SJSA1 (cell line): ENCODE measurements at places on chromosomes 7 and 10.
A peak's percentile ranks its signal among the peaks of the same experiment; 100 is the strongest.

DNA sequence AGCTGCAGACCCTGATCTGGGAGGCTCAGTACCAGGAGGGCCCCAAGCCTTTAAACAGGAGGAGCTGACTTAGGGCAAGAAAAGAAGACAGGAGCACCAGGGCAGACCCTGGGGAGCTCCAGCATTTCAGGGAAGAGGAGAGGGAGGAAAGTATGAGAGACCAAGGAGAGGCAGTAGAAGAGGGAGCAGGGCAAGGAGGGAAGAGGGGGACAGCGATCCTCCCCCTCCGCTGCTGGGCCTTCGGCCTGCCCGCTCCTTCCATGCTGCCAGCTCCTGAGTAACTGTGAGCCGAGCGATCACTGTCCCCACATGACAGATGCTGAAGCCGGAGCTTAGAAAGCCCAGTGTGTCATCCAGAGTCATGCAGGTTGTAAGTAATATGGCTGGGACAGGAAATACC is 65.9 kb downstream of the ALOX5 start:
- no peak for DNase-seq

DNA sequence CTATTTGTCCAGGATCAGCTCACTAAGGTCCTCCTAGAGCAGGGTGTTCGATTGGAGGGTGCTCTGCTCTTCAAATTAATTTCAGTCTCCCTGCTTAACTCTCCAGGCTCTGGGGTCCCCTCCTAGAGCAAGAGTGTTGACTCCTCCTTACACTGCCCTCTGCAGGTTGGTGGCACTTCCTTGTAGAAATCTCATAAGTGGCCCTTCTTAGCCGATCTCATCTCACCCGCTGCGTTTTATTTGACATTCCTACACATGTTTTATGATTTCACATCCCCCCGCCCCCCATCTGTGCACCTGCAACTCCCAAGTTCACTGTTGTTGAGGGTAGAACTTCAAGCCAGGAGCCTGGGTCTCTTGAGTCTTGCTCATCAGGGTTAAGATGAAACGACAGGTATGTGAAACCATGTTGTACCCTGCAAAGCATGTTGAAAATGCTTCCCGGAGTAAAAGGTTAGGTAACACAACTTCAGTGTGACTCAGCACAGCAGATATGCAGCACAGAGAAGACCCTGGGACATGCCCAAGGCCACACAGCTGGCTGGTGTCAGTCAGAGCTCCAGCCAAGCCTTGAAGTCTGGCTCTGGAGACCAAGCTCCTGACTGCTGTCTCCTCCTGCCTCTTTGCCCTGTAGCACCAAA is 171.2 kb downstream of the PRKAG2 start:
- peak; percentile 73 for DNase-seq

DNA sequence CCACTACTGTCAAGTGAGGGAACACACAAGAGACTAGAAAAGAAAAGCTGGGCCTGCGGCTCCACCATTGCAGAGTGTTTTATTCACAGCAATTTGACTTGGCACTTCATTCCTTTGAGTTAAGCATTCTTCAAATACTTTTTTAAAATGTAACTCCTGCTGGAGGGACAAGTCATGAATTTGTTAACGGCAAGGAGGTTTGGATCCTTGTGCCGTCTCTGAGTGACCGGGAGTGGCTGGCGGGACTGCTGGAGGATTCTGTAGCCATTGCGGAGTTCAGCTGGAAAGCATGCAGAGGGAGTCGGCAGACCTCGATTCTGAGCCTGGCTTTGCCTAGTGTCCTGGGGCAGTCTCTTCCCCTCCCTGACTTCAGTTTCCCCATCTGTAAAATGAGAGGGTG is 9.8 kb downstream of the HSPA12A start:
- DNase-seq: no peak

- DNase-seq: no peak
Measured at GRCh38 chr7:37462138-37462537, 13.5 kb upstream of the ELMO1 start.

- DNase-seq: no peak
Measured at GRCh38 chr7:44211126-44211675, 10.4 kb downstream of the YKT6 start.

DNA sequence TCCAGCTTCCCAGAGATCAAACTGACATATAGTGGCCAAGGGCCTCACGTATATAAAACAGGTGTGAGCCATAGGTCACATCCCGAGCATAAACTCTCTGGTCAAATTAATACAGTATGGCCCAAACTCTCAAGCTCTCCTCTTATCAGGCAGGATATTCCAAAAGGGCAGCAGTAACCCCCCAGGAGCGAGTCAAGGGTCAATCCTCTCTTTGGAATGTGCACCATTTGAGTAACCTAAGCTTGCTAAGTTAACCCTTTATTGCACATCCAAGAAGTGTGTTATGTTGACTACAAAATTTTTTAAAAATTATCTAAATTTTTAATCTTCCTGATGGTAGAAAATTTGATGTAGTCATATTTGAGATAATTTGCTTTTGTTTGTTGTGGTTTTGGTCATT is 4.5 kb upstream of the TRIM24 start:
- DNase-seq: no peak

- DNase-seq: no peak
Measured at GRCh38 chr10:112131996-112132395, 51.6 kb downstream of the GPAM start.

DNA sequence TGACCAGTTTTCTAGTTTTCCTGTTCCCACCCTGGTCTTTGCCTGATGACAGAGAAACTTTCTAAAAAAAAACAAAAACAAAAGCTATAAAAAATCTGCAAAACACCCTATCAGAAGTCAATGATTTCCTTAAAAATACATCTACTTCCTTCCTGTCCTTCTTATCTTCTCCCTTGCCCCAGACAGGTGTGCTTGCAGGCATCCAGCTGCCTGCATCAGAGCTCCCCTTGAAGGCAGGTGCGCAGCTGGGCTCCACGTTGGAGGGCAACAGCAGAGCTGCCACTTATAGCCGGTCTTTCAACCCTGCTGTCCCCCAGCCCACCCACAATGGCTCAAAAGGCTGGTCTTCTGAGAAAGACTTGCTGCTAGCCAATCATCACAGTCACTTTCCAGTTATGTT is 29.8 kb downstream of the UBE2D4 start:
- DNase-seq: no peak

- no peak for DNase-seq
Measured at GRCh38 chr10:27245836-27246235, 5.2 kb upstream of the ACBD5 start.

DNA sequence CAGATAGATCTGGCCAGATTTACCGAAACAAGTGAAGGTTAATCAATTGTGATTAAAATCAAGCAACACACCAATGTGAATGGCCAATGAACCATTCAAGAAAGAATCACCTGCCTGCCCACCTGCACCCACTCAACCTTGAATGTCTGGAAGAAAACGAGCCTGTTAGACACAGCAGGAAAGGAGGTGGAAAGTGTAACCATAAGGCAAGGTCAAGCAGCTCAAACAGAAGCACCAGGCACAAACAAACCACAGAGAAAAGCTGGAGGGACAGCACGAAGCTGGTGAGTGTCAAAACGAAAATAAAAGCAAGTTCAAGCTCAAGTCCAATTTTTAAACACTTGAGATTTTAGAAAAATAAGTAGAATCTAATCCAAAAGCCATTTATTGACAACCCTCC is 64.9 kb downstream of the STEAP1B start:
- DNase-seq: no peak

GRCh38 chr7:134649226-134649775 is 2.6 kb downstream of the BPGM start:
- no peak for DNase-seq

DNA sequence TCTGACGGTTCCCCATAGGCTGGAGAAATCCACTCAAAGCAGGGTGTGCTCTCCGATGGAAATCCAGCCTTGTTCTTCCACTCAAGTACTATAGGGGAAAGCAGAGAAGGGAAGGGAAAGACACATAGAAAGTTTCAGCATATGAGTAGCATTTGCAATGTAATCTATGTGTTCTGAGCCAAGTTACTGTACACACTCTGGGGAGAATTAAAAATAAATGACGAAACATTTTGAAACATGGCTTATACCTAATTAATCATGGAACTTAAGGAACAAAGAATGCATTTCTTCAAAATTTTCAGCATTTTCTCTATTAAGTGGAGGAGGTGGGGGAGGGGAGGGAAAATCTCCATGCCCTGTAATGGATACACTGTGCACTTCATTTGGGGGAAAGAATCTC is 198.1 kb upstream of the HABP2 start:
- no peak for DNase-seq

DNA sequence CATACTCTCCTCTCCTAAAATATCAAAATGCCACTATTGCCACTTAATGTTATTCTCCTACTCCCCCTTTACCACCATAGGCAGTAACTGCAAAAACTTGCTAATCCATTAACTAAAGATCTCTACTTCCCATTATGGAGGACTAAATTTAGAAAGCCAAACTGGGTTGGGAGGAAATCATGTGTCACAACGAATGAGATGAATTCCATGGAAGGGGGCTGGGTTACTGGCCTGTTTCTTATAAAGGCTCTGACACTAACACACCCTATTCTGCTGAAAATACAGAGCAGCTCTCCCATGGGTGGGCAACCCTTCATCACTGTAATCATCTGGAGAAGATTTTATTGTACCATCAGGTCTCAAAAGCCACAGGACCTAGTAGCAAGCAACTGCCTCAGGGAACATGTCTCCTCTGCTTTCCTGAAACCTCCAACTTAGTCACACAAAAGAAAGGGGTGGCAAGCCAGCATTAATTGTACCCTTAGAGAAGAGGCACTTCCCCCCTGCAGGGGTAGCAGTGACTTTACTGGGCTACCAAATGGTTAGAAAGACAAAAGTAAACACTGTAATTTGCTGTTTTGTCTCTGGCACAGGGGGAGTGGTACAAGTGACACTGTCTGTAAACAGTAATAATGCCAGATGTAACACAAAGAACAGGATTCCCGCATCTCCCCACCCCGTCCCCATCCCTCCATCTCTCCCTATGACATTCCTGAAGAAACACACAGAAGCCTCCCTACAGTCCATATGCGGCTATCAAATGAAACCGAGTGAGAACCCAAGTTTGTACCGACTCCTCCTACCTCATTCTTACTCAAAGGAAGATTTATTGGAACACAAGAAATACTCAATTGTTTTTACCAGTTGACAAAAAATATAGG is 81.6 kb downstream of the ARMH3 start:
- DNase-seq: no peak

DNA sequence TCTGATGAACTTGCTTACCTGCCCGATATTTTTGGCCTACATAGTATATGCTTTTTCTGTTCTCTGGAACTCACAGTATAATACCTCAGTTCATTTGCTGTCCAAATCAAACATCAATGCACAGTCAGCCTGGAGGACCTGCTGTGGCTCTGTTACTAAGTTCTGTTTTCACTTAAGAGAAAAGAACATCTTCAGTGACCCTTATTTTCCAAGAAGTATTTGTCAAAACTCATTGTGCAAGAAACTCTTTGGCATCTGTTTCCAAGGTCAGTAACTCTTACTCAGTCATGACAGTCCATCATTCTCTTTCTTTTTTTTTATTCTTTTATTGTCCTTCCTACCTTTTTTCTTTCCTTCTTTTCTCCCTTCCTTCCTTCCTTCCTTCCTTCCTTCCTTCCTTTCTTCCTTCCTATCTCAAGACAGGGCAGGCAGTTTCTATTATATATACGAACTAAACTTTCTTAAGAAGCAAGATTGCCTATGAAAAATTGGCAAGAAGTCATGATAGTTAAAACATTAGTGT is 37.8 kb upstream of the SEM1 start:
- DNase-seq: no peak

DNA sequence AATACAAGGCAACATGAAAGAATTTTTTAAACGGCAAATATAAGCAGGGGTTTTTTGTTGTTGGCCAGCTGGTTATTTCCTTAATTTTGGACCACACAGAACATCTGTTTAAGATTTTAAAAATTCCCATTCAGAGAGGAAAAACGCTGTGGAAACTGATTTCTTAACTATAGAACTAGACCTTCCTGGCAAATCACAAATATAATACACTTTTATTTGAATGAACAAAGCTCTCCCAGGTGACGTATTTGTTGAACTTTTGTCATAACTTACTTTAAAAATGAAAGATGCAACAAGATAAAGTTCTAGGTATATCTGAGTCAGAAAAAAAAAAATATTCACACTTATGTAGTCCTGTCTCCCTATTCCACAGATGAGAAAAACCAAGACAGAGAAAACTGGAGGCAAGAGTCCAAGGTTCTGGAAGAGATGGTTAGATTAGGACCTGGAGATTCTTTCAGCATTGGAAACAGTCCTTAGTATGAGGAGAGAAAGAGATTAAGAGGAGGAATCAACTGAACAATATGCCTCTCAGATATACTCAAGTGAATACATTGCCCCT is 269.1 kb downstream of the NEBL start:
- no peak for DNase-seq

GRCh38 chr7:140310337-140311002 is 87.9 kb downstream of the SLC37A3 start:
- no peak for DNase-seq

- no peak for DNase-seq
Measured at GRCh38 chr7:2128601-2129322, 104.0 kb downstream of the MAD1L1 start.

- DNase-seq: no peak
Measured at GRCh38 chr10:131681656-131682055, 219.2 kb upstream of the PPP2R2D start.

- DNase-seq: peak; percentile 57
Measured at GRCh38 chr10:77409697-77410471, 227.7 kb downstream of the KCNMA1 start.

- DNase-seq: no peak
Measured at GRCh38 chr7:84389242-84389641, 194.7 kb upstream of the SEMA3A start.

DNA sequence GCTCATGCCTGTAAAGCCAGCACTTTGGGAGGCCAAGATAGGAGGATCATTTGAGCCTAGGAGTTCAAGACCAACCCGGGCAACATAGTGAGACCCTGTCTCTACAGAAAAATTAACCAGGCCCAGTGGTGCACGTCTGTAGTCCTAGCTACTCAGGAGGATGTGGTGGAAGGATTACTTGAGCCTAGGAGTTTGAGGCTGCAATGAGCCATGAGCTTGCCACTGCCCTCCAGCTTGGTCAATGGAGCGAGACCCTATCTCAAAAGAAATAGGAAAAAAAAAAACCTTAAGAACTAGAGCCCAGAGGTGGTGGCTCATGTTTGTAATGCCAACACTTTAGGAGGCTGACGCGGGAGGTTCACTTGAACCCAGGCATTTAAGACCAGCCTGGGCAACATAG is 2.2 kb downstream of the STRA8 start:
- DNase-seq: no peak

- no peak for DNase-seq
Measured at GRCh38 chr7:142196066-142196840, 61.6 kb downstream of the PRSS58 start.

DNA sequence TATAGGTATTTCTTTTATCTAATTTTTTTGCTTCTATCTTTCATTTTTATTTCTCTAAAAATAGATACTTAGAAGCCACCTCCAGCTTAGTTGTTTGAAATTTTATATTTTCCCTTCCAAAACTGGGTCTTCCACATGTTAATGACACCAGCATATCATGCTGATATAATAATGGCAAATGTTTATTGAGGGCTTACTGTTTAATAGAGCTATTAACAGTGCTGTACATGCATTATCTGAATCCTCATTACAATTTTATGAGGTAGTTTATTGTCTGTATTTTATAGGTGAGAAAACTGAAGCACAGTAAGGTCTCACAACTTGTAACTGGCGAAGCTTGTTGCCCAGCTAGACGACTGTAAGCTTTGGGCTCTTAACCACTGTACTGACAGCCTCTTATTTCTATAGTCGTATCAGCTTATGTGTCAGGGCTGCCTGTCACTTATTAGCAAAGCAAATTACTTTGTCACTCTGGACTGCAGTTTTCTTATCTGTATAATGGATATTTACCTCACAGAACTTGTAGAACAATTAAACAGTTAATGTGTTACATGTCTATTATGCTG is 51.2 kb downstream of the ANKIB1 start:
- no peak for DNase-seq

- no peak for DNase-seq
Measured at GRCh38 chr10:43102063-43102828, 25.4 kb downstream of the RET start.
